Stimulated activated CD8-positive, alpha-beta memory T cell treated with anti-CD3 and anti-CD28 coated beads, Interleukin-4, amount 100 ng/mL, for 1 hour (primary cell): ENCODE measurements at places on chromosomes 1 and 21.
A peak's percentile ranks its signal among the peaks of the same experiment; 100 is the strongest.

DNA sequence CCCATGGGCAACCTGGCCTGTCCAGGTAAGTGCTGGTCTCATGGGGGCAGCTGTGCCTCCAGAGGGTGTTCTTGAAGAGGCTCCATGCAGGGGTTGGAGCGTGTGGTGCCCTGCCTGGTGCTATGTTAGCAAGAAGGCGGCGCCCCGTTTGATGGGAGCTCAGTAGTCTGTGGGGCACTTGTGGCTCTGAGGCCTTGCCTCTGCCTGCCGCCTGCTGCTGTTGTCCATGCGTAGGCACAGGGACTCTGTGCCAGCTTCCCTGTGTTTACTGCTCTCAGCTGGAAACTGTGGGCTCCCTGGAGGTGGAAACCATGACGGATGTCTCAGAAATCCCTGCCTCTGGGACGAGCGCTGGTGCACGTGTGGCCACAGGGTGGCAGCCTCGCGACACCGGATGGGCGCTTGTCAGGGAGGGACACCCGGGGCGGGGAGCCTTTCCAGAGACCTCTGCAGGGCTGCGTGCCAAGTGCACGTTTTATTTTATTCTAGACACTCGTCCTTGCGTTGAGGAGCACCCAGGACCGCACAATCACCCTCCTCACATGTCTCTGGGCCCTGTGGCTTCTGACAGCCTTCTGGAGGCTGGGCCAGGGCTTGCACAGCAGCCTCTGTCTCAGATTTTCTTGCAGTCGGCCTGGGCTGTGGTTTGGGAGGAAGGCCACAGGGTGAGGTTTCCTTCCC, 27.1 kb downstream of the SNAP47 start:
- peak; percentile 69 for DNase-seq

- DNase-seq = no peak
Measured at GRCh38 chr1:112759228-112759627, 44.1 kb upstream of the PPM1J start.

GRCh38 chr1:212737559-212737958, 37.9 kb upstream of the BATF3 start:
- no peak for DNase-seq

DNA sequence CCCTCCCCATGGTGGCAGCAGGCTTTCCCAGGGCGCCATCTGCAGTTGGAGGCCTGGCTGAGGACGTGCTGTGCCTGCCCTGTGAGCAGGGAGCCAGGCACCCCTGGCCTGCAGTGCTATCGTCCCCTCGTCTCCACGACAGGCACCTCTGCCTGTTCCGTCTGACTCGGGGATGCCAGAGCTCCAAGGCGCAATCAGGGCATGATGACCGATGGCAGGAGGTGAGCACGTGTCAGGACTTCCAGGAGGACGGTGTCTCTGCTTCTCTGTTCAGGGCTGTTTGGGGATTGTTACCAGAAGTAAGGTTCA, 125.2 kb downstream of the PCBP3 start:
- DNase-seq = no peak

GRCh38 chr1:79215311-79215710, 208.8 kb upstream of the ADGRL4 start:
- DNase-seq = no peak

GRCh38 chr1:207286786-207287468, 34.6 kb upstream of the CD55 start:
- no peak for DNase-seq

DNA sequence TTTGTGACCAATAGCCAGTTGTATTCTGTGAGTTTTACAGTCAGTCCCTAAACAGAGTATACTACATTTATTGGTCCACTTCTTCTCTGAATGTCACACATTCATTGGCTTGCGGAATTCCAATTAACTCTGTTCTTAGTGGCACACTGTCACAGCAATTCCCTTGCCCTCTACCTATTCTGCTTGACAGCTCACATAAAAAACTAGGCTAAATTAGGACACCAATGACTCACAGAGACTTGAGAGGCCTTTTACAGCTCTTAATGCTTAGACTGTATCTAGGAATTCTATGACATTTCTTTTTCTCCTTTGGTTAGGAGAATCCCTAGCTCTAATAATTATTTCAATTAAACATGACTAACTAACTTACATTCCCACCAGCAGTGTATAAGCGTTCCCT, 104.1 kb downstream of the NEGR1 start:
- DNase-seq = no peak

- DNase-seq = no peak
Measured at GRCh38 chr1:50976890-50977574, 7.0 kb downstream of the CDKN2C start.

DNA sequence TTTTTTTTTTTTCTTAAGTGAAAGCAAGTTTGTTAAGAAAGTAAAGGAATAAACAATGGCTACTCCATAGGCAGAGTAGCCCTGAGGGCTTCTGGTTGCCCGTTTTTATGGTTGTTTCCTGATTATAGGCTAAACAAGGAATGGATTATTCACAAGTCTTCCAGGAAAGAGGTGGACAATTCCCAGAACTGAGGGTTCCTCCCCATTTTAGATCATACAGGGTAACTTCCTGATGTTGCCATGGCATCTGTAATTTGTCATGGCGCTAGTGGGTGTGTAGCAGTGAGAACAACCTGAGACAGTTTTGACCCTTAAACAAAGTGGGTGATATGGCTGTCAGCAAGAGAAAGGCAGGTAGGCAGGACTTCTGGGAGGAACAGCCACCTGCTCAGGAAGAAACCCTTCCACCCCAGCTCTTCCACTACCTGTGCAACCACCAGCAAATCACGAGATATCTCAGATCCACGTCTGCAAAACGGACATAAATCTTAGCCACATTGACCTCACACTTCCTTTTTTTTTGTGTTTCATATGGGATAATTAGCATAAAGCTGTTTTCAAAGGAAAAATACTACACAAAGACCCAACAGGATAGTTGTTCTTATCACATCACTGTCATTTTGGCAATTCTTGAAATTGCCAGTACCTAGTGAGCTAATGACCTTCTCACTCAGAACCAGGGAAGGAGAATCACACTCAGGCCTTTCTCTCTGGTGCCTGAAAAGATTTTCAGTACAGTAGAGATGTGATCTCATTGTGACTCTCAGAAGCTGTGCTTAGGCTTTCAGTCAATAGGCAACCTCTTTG, 34.8 kb upstream of the DUSP10 start:
- DNase-seq = no peak

GRCh38 chr1:49626472-49626871, 397.3 kb downstream of the AGBL4 start:
- DNase-seq = no peak

DNA sequence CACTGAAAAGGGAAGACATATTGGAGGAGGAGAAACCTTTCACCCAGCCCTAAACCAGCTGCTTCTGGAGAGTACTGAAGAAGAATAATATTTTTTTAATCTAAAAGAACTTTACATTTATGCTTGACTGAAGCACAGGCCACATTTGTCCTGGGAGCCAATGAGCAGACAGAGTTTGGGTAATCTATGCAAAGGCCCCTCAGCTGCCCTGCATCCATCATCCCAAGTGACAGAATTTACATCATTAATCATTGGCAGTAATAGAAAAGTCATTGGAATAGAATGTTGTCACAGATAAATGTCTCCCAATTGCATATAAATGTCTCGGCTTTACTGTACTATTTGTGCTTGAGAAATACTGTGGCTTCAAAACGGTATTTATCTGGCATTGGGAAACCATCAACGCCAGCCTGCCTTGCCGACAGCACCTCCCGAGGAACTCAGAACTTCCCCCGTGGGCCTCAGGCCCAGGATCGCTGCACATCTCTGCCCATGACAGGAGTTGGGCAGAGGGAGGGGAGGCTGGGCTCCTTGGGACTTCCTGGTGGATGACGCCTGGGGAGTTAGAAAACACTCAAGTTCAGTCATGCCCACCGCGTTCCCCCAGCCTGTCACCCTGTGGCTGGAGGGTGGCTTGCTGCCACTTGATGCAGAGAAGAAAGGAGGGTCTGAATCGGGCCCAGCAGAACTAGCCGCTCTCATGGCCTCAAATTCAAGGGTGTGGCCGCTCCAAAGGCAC, 133.1 kb downstream of the CAMTA1 start:
- no peak for DNase-seq

- no peak for DNase-seq
Measured at GRCh38 chr21:42815217-42815616, 64.1 kb downstream of the WDR4 start.

- DNase-seq = no peak
Measured at GRCh38 chr1:6000444-6001288, 8.4 kb upstream of the NPHP4 start.

DNA sequence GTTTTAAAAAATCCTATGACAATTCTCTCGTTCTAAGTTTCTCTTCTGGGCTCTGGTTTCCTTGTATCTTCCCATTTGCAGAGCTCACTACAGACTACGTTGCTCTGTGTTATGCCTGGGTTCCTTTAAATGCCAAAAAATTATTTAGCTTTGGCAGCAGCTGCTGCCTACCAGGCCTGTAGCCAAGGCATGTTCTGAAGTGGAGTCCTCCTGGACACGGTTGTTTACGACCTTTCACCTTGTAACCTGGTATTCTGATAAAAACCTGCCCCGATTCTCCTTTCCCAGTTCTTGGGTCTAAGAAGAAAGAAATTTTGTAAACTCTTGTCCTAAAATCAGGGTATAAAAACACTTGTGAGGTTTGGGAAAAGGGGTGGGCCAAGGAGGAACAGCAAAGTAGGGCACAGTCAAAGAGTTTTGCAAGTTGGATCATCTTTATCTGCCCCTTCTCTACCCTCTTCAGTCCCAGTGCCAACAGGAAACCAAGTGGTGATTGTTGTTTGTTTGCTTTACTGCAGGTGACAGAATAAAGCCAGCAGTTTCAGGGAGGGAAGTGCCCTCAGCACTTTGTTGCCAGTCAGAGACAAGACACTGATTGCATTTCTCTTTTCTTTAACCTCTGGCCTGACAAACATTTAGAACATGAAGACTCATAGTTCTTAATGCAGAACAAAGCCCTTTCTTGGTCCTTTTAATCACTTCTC, 3.1 kb upstream of the TXNIP start:
- DNase-seq = no peak

DNA sequence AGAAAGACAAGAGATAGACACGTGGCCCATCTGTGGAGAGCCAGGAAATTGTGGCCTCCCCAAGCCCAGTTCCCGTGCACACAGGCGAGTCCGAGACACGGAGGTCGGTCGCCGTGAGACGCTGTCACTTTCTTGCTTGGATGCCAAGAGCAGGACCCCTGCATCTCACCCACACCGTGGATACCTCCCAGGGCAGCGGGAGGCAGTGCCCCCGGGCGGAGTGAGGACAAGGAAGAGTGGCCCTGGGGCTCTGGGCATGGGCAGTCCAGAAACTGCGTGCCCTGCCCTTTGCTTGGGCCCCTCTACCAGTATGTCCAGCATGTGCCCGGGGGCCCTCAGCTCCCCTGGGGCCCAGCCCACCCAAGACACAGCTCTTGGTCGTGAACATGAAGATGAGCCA, 24.7 kb upstream of the ARHGEF16 start:
- DNase-seq = no peak

DNA sequence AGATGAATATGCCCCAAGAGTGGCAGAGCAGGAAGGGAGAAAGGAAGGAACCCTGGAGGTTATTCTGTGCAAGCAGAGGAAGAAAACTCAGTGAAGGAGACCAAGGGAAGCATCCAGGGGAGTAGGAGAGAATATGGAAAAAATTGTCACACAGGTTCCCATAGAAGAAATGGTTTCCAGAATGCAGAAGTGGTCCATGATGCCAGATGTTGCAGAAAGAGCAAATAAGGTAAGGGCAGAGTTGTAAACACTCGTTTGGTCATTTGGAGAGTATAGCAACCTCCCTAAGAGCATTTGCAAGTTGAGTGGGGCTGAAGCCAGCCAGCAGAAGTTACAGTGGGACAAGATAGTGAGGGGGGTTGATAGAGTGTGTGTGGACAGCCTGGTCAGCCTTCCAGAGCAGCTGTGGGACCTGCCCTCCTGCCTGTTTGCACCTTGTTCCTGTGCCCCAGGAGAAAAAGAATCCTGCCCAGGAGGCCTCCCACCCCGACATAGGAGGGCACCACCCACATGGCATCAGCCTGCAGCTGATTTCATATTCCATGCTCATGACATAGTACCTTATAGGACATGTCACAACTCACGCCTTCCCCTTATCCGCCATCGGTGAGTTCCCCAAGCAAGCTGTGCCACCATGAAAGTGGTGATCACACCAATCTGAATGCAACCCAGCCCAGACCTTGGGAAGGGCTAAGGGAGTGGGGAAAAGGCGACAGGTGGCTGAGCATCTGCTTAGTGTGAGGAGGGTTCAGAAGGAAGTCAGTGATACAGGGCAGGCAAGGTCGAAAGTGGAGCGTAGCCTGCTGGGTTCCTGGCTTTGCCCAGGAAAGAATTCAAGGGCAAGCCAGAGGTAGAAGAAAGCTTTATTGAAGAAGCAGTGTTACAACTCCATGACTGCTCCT, 8.2 kb upstream of the NEK2 start:
- no peak for DNase-seq

DNA sequence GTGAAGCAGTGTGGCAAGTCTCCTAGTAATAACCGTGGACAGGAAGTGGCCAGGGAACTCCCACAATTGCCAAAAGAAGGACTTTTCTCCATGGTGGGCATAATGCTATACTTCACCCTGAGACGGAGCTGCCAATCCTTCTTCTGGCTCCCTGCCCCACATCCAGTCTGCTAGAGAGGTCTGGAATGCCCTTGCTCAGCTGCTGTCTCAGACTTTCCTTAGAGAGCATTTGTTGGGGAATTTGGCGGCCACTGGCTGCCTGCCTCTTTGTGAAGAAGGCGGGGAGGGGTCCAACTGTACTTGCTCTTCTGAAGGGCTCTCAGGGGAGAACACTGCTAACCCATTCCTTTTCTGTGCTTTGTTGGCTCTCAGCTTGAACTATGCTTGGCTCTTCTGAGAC, 123.7 kb upstream of the EDN2 start:
- no peak for DNase-seq

- no peak for DNase-seq
Measured at GRCh38 chr1:224774378-224774777, 155.1 kb upstream of the DNAH14 start.

GRCh38 chr1:176786274-176786673, 323.3 kb downstream of the PAPPA2 start:
- DNase-seq = no peak

DNA sequence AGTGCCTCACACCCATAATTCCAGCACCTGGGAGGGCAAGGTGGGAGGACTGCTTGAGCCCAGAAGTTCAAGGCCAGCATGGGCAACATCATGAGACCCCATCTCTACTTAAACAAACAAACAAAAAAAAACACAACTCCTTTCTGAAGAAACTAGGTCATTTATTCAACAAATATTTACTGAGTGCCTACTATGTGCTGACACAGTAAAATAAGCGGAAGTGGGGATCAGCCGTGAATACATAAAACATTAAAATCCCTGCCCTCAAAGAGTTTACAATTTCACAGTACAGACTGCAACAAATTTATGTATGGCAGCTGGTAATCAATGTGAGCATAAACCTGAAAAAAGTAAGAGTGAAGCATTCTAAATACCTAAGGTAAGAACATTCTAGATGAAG, 65.3 kb downstream of the TUT4 start:
- DNase-seq = no peak

- DNase-seq = no peak
Measured at GRCh38 chr1:224724566-224724965, 108.4 kb downstream of the CNIH3 start.

GRCh38 chr1:116020668-116021272, 44.5 kb downstream of the SLC22A15 start:
- peak; percentile 17 for DNase-seq

- no peak for DNase-seq
Measured at GRCh38 chr1:37469386-37469785, 5.0 kb upstream of the ZC3H12A start.
